ENCODE measurements at places on chromosomes 3 and 15. TPM values are rescaled to one million over a fixed set of nuclear protein-coding genes. Genes with fewer than 3 reads are reported as not detected.

KPNA1 gene
- 35.5 TPM for total RNA-seq

RPL14 gene
- 423 TPM for total RNA-seq

DOCK3 gene
- total RNA-seq = 0.16 TPM

FANCD2OS gene
- total RNA-seq = not detected

CCDC13 gene
- total RNA-seq = 2.2 TPM
